ENCODE measurements at places on chromosomes 2 and 18.

GRCh38 chr18:12654971-12655370 is 2.9 kb downstream of the SPIRE1 start:
- DNase-seq = no peak

GRCh38 chr2:119282996-119283511 is 59.4 kb downstream of the STEAP3 start:
- no peak for DNase-seq

DNA sequence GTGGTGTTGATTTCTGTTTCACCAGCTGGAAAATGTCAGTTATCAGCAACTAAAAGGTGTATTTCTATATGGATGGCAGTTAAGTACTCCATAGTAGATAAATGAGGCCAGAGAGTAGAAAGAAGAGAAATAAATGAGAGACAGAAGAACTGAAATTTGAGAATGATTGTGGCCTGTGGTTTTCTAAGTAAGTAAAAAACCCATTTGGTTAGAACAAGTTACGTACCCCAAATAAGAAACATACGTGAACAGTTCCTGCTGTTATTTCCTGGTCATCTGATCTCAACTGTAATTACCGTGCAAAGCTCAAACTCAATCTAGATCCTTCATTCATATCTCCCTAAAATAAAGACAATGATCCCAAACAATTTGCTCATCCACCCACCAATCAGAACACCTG is 181.3 kb downstream of the PID1 start:
- no peak for DNase-seq

DNA sequence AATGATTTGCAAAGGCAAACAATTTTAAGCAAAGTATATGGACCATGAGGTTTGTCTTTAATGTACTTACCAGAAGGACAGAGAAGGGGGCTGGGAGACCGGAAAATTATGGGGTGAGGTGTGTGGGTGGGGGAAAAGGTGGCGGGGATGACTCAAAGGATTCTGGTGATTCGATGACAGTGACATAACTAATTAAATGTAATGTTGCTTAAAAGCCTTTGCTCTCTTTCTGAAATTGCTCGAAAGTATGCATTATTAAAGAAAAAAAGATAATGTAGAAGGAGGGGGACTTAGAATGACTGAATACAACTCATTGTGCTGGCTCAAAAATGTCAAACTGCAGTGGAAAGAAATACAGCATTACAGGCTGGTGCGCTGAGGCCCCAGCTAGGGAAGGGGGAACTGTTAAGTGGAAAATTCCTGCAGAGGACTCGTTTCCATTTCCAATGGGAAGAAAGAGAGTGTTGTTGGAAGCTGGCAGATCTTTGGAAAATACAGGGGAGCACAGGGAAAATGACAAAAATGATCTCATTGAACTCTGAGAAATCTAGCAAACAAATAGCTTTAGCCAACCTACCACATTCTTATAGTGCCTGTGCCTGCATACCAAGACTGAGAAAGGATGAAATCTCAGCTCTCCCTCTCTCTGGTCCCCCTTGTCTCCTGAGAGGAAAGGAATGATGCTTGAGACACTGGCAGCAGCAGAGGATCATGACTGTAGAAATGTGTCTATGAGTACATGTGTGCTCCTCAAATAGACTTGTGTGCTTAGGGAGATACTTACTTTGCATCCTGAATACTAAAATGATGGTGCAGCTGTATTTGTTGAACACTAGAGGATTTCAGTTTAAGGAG is 632.4 kb downstream of the NYAP2 start:
- DNase-seq = peak; percentile 64

DNA sequence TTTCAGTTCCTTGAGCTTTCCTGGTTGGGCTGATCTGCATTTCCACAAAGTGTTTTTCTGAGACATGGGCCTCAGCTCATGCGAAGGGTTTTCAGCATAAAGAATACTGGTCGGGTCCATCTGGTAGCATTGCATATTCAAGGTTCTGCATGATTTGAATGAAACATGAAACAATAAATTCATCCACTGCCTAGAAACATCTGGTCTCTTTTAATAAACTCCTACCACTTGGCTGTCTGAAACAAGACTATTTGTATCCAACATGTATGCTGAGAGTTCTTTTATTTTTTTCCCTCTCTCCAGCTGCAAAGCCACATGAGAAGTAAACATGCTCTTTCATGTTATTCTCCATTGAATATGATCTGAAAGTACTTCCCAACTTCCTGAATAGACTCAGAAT is 314.9 kb upstream of the SOX11 start:
- no peak for DNase-seq

DNA sequence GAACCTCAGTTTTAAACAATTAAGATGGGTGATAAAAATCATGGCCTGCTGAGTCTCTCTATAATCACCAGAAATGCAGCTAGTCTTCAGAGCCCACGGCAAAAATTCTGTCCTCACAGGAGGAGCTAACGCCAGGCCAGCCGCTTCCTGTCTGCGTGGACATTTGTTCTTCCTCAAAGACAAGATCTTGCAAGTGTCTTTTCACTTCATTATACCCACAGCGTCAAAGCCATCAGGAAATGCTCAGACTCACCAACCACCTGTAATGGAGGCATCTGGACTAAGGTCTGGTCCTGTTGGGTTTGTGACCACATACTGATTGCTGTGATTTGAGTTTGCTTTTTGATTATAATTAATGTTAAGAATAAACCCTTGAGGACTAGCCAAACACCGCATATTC is 473.8 kb upstream of the MC4R start:
- DNase-seq = no peak

DNA sequence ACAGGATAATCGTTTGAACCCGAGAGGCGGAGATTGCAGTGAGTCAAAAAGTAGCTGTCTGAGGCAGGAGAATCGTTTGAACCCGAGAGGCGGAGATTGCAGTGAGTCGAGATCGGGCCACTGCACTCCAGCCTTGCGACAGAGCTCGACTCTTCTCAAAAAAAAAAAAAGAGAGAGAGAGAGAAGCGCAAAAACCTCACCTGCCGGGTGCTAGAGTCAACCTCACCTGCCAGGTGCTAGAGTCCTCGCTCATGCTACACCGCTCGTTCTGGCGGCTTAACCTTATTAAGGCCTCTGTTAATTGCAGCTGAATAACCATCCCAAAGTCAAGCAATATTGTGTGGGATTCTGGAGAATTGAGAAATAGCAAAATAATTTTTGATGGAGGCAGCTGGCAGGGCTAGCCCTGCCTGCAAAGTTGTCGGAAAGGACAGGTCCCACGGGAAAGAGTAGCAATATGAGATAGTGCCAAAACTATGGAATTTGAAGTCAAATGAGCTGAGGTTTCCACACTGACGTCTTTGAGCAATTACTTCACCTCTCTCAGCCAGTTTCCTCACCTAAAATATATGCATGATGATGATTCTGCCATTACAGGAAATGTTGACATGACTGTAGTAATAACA is 644 bp upstream of the DYM start:
- no peak for DNase-seq

DNA sequence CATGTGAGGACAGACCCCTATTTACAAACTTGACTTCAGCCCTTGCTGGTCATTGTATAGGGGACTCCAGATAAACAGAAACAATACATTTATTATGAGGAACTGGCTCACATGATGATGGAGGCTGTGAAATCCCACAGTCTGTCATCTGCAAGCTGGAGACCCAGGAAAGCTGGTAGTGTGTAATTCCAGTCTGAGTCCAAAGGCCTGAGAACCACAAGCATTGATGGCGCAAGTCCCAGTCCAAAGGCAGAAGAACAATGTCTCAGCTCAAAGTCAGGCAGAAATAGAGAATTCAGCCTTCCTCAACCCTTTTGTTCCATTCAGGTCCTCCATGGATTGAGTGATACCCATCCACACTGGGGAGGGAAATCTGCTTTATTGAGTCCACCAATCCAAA is 28.1 kb upstream of the SPP2 start:
- DNase-seq = no peak

- no peak for DNase-seq
These were observed 223.4 kb upstream of the RND3 start for GRCh38 chr2:150710916-150711315.

- DNase-seq = no peak
These were observed 258.5 kb downstream of the ALK start for GRCh38 chr2:29662861-29663260.

- no peak for DNase-seq
These were observed 797 bp downstream of the TXNL4A start for GRCh38 chr18:79987566-79987965.

DNA sequence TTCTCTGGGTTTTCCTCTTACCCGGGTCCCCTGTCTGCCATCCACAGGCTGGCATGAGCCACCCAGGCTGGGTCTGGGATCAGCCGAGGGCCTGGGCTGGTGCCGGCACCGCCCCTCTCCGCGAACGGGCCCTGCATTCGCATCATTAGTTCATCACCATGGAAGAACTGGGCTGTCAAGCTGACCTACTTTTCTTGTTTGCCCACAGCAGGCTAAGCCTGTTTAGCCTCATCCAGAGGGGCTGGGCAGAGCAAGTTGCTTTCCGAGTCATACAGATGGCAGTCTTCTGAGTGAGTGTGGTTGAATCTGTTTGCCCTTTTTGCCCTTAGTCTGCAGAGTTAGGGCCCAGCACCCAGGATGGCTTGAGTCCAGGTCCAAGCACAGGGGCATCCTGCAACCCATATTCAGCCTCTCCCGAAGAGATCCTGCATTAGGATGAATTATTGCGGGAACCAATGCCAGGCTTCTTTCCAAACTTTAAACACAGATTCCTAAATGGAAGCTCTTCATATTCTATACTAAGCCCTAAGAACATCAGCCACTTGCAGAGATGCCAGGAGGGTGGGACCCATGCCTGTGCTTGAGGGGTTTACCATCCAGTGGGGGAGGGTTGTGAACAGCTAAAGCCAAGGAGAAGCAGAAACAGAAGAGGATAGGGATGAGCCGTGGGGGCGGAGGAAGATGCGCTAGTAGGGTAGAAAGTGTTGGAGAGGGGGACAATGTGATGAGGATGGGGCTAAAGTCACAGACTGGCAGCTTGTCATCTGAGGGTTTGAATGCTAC is 68.0 kb downstream of the NPAS2 start:
- DNase-seq = no peak

- no peak for DNase-seq
These were observed 13.3 kb upstream of the EHBP1 start for GRCh38 chr2:62692225-62692624.

DNA sequence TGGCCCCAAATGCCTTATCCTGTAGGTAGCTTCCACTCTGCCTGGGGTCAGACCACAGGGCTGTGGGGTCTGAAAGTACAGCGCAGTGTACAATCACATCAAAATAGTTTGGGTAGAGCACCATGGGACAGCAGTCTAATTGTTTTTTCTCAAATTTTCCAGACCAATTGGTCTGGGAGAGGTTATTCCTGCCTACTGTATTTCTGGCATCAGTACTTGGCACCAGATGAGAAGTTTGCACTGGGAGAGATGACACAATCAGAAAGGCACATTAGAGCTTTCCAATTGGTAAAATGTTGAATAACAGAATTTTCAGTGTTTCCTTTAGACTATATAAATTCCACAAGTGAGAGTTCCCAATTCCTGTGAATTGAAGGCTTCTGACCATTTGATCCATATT is 30.9 kb upstream of the LRRTM1 start:
- no peak for DNase-seq

DNA sequence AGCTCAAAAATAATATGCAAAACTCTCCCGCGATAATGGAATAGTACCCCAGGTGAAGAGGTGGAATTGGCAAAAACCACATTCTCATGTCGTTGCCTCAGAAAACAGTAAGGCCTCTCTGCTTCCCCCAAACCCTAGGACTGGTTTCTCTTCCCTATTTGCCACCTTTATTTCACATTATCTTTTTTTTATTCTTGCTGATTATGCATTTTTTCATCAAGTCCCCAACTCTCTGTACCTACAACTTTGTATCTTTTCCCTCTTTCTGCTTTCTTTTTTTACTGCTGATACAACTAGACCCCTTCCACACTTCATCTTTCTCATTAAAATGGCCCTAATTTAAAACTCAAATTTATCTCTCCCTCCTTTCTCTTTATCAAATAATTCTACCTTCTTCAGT is 1472.2 kb downstream of the SUCLG1 start:
- no peak for DNase-seq

DNA sequence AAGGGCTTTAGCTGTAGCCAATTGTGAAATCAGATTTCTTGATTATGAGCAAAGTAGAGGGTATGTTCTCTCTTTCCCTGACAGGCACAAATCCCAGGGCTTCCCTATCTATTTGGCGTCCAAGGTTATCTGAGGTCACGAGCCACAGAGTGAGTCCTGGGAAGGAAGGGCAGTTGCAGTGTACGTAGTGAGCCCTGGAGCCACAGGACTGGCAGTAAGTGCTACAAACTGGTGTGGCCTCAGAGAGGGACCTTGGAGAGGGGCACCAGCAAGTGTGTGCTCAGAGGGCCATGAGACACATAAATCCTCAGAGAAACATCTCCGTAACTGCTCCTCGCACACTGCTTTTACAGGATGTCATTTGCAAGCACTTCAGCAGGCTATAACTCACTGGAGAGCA is 115.5 kb upstream of the SH3BP4 start:
- no peak for DNase-seq

DNA sequence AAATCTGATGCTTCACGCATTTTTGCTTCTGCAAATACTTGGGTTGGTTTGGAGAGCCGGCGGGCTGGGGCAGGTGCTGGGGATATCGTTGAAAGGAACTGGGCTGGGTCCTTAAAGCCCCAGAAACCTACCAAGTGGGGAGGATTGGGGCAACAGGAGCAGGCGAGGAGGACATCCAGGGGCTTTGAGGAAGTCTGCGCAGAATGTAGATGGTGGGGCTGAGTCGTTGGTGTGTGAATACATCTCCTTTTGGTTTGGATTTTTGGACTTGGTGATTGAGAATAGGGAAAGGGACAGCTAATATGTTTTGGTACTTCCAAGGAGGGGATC is 1.1 kb downstream of the DCC start:
- no peak for DNase-seq

DNA sequence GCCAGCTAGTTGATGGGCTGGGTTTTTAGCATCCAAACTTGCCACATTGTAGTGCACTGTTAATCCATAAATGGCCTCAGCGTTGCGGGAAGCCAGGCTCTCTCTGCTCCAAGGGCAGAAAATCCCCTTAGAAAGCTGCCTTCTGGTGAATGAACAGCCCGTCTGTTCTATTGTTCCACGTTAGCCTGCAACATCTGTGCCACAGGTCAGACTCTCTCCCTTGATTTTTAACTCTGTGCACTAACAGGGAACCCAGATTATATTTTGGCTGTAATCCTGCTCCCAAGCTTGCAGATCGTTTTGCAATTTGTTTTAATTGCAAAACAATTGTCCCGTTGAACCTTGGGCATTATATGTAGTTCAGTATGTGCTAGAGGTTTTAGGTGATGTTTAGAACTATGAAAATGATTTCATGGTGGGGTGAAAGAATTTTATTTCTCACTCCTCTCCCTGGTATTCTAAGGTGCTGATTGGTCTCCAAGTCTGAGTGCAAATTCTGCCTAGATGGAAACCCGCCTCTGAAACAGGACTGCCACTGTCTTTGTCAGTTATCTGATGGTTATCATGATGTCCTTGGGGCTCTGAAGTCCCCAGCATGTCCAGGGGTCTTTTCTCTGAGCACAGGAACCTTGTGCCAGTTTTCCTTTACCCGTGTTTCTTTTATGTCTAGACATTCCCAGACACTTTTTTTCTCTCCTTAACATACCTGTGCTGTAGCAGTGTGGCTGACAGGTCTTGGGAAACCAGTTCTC is 106.6 kb downstream of the MAP4K4 start:
- no peak for DNase-seq

- DNase-seq = no peak
These were observed 33.3 kb downstream of the CNGA3 start for GRCh38 chr2:98379311-98380202.

- DNase-seq = no peak
These were observed at the start of gene CHRND for GRCh38 chr2:232525791-232526371. CHRND (plus strand) TSS chr2:232526160; CDS start chr2:232526216, 56 bp downstream.
